T follicular helper cell (primary cell): ENCODE measurements at places on chromosomes 13 and 19.

- DNase-seq, result no peak
These were observed 845.3 kb upstream of the MIR17HG start for GRCh38 chr13:90502153-90502552.

DNA sequence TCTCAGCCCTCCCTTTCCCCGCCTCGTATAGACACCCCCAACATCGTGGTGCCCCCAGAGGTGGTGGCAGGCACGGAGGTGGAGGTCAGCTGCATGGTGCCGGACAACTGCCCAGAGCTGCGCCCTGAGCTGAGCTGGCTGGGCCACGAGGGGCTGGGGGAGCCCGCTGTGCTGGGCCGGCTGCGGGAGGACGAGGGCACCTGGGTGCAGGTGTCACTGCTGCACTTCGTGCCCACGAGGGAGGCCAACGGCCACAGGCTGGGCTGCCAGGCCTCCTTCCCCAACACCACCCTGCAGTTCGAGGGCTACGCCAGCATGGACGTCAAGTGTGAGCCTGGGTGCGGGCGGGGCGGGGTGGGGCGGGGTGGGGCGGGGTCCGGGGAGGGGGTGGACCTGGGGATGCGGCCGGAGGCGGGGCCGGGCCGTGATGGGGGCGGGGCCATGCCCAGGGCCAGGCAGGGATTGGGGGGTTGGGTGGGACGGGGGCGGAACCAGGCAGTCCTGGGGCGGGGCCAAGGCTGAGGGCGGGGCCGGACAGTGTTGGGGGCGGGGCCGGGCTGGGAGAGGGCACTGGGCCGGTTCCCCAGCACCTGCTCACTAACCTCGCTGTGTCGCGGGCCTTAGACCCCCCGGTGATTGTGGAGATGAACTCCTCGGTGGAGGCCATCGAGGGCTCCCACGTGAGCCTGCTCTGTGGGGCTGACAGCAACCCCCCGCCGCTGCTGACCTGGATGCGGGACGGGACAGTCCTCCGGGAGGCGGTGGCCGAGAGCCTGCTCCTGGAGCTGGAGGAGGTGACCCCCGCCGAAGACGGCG lies 7.8 kb downstream of the MAG start:
- DNase-seq, result no peak

- no peak for DNase-seq
These were observed 191.2 kb downstream of the USP12 start for GRCh38 chr13:26980099-26981031.

DNA sequence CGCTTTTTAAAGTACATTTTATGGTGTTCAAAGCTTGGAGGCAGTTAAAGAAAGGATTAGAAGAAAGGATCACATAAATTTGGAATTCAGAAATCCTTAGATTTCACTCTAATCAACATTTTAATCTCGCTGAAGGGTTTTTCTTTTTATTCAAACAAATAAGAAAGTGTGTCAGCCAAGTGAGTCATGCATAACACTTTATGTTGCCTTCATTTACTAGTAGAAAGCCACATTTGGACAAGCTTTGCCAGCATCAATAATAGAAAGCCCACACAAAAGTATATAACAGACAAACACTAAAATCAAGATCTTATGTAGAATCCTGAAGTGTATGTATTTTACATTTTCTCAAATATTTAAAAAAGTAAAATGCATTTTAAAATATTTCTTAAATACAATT lies 154.9 kb upstream of the TRPC4 start:
- no peak for DNase-seq

DNA sequence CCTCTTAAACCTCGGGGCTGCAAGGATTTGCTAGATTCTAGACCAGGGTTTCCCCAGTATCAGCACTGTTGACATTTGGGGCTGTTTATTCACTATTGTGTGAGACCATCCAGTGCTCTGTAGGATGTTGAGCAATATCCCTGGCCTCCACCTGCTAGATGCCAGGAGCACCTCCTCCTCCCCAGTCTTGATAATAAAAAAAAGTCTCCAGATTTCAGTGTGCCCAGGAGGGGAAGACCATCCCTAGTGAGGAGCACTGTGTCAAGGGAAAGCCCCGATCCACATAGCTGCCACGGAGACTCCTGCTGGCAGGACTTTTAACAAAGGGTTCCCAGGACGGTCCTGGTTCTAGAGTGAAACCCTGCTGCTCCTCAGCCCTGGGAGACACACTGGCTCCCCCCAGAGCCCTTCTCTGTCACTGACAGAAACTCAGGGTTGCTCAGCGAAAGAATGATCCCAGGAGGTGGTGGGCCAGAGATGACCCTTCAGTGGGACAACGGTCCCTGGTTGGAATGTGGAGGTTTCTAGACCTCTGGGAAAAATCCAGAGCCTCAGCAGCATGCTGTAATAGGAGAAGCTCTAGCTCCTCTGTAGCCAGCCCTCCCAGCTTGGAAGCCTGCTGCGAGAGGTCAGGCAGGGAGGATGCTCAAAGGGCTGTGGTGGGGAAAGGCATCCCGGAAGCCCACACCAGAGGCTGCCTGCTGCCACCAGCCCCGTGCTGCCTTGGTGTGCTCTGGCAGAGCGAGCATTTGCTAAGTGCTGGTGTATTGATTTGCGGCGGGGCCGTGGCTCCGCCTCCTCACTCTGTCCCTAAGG lies 20.3 kb downstream of the LYL1 start:
- DNase-seq, result no peak

DNA sequence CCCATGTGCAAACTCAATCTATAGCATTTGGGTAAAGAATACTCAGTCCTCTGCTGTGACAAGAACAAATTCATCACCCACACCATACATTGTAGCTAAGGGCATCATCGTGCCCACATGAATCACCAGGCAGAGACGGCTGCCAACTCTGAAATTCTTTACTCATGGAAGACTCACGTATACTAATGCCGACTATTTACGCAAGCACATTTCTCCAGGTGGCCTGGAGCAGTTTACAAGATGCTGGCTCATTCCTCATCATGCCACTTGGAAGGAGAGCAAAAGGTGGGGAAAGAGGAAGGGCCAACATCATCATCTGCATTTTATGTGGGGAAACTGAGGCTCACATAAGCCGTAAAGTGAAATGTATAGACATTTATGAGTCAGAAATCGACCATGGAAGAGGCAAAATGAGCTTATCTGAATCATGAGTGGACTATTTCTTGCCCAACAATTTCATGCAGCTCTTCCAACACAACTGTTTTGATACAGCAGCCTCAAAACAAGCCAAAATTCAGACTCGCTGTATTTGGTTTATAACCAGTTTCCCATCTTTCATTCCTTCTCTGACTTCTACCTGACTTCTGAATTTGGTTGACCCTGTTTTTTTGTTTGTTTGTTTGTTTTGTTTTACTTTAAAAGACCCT lies 213.9 kb upstream of the SERP2 start:
- no peak for DNase-seq
